Hypothalamus (tissue), 51 donors: ENCODE measurements at places on chromosomes 7 and 10.

DNA sequence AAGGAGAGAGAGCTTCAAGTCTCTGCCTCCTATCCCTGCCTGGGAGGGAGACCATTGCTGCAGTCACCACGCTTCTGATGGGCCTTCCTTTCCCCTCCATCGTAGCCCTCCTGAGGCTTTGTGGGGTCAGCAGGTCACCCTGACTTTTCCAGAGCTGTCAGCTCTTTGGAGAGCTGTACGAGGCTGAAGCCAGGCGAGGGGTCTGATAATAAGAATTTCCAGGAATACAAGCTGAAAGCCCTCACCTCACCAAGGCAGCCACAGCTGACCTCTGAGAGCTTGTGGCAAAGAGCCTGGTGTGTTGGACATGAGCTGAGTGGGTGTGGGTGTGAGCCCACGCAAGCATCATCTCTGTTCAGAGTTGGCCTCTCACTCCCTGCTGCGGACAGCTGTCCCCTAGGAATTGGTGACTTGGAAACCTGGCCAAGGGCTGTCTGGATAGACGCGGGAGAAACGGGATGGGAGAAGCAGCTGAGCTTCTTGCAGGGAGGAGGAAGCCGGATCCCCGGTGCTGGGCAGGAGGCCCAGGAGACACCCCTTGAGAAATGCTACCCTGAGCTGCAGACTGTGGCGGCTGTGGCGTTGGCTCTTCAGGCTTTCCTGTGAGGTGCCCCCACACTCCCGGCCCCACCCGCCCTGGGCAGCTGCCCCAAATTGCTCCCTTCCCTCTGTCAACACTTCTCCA lies 122.1 kb upstream of the BTBD16 start:
- no peak for DNase-seq

DNA sequence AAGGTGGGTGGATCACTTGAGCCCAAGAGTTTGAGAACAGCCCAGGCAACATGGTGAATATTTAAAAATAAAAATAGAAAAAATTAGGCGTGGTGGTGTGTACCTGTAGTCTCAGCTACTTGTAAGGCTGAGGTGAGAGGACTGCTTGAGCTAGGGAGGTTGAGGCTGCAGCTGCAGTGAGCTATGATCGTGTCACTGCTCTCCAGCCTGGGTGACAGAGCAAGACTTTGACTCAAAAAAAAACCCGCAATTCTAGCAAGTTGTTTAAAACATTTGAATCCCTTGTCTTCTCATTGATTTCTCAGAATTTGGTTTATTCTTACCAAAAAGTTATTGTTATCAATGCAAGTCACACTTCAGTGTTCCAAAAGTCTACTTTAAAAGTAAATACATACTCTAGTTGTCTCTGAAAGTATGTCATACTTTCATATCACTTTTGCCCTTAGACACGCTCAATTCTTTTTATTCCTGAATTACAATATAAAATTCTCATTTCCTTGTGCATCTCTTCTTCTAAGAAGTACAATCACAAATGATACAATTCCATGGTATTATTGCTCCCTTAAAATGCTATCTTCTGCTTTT lies 6.3 kb downstream of the EPC1 start:
- DNase-seq = no peak

- no peak for DNase-seq
Observed at GRCh38 chr7:53001221-53001620, 34.2 kb upstream of the POM121L12 start.

- no peak for DNase-seq
Observed at GRCh38 chr10:73991884-73992245, 6.1 kb upstream of the VCL start.

GRCh38 chr10:33293531-33294170 lies 40.8 kb downstream of the NRP1 start:
- DNase-seq = no peak

- DNase-seq = no peak
Observed at GRCh38 chr10:75956624-75957023, 525.2 kb downstream of the LRMDA start.

GRCh38 chr7:98418636-98419315 lies 17.9 kb upstream of the BAIAP2L1 start:
- no peak for DNase-seq

GRCh38 chr7:78780560-78780959 lies 672.9 kb downstream of the MAGI2 start:
- DNase-seq = no peak

- no peak for DNase-seq
Observed at GRCh38 chr7:29300026-29300480, 105.5 kb downstream of the CHN2 start.

- DNase-seq = no peak
Observed at GRCh38 chr7:26185844-26186180, 14.7 kb downstream of the HNRNPA2B1 start.

DNA sequence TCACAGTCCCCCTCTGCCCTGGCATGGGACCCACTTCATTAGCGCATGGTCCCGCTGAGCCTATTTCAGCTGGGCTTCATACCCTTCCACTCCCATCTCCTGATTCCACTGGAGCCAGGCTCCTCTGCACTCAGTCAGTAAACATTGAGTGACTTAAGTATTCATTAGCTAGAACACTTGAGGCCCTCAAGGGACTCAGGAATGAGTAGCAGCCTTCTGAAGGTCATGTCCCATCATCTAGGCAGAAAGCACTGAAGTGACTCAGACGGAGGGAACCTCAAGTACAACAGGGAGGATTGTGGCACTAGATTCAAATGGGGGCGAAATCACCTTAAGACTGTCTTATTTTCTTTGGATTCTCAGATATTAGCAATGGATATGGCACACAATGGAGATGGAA lies 186.6 kb upstream of the INHBA start:
- DNase-seq = no peak

- no peak for DNase-seq
Observed at GRCh38 chr7:139896288-139896687, 67.2 kb downstream of the TBXAS1 start.

- no peak for DNase-seq
Observed at GRCh38 chr10:97407211-97407951, 6.2 kb upstream of the RRP12 start.

DNA sequence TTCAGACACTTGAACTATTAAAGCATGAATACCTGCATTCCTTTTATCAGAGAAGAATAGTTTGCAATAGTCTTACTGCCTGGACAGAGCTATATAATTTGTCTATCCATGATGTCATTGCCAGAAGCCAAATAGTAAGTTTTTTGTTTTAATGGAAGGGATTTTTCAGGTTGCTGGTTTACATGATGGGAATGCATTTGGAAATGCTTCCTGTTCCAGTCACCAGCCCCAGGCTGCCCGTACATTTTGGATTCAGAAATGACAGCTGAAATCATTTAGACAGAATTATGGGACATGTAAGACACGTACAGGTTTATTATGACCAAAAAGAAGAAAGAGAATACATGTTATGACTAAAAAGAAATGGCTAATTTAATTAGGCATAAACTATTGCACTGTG lies 293.1 kb downstream of the CDK14 start:
- no peak for DNase-seq

- DNase-seq = no peak
Observed at GRCh38 chr7:127946847-127947246, 84.4 kb downstream of the LRRC4 start.

- DNase-seq = no peak
Observed at GRCh38 chr7:104938741-104939390, 75.1 kb upstream of the KMT2E start.

- no peak for DNase-seq
Observed at GRCh38 chr7:112205343-112206237, 609 bp downstream of the DOCK4 start.

DNA sequence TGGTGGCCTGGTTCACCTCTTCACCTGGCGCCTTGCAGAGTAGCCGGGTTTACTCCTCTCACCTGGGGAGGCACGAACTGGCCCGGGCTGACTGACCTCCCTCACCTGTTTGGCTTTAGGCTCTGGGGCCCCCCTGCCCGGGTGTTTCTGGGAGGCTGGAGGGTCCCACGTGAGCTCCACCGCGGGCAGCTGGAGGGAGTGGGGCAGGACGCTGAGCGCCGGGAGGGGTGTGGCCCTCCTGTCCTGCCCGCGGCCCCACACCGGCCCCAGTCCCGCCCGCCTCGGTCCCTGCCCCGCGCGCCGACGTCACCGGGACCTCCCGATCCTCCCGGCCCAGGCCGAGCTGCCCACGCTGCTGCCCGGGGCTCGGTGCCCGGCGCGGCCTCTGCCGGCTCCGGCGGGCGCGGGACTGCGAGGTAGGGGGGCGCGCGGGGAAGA lies at the start of gene AMZ1:
Gene AMZ1, plus strand, starts transcription at position 322 of the 438 bp plus-strand sequence. CDS start 12,250 bp downstream, outside the sequence.
- peak; percentile 48 for DNase-seq

- no peak for DNase-seq
Observed at GRCh38 chr7:157224627-157225026, 85.9 kb downstream of the UBE3C start.

DNA sequence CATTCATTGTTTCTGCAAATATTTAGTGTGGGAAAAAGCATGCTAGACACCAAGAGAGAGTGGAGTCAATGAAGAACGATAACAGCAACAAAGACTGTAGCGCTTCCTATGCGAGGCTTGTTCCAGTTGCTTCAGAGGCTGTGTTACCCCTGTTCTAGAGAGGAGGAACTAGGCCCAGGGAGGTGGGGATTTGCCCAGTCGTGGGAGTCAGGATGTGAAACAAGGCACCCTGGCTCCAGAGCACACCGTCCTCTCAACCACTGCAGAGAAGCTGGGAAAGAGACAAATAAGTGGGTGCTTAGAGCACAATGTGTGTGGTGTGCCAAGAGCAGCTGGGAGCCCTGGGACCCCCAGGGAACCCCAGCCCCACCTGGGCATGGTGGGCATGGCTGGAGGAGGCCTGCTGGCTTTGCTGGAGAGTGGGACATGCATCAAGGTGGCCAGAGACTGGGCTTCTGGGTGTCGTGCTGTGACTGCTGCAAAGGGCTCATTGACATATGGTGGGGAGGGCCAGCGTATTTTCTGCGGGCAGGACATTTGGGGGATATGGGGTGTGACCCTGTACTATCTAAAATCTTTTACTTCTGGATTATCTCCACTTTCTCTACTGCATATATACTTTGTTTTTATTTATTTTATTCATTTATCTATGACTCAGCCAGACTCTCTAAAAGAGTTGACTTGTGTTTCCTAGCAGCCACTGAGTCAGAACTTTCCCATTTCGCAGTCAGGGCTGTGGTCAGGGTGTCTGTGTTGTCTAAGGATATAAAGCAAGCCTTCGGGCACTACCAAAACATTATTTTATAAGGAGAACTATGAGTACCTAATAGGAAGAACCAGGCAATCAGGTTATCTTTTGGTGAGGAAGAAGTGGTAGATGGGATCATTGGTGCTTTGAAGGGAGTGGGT lies 95.4 kb downstream of the TCF7L2 start:
- DNase-seq = no peak

DNA sequence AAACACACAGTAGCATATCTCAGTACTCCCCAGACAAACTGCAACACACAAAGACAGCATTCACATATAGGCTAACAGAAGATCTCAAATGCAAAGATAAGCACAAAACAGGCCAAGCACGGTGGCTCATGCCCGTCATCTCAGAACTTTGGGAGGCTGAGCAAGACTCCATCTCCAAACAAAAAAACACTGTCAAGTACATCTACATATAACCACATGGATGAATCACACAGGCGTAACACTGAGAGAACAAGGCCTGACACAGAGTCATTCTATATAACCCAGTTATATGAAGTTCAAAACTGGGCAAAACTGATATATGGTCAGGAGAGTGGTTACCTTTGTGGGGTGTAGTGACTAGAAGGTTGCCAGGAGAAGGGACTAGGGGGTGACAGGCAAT lies 506.4 kb downstream of the KCNMA1 start:
- no peak for DNase-seq

DNA sequence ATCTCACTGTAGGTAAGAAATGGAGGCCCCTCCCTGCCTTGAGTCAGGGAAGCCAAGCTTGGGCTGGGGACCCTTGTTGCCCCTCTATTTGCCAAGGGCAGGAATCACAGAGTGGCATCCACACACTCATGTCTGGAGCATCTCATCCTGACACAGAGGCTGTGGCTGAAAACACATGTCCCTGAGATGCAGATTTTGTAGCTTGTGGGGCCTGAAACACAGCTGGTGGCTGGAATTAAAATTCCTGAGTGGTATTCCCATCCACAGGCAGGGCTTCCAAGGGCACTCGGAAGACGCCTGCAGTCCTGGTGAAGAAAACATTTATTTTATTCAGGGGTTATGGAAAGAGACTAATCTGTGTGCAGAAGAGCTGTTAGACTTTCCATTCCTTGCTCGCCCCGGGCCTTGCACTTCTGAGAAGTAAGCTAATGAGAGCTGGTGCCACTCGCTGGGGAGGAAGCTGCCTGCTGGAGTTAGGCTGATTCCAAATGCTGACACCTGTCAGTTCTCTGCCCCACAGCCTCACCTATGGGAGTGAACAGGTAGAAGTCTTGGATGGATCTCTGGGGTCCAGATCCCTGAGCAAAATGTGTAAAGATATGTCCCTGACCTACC lies 36.0 kb downstream of the C10orf120 start:
- no peak for DNase-seq

DNA sequence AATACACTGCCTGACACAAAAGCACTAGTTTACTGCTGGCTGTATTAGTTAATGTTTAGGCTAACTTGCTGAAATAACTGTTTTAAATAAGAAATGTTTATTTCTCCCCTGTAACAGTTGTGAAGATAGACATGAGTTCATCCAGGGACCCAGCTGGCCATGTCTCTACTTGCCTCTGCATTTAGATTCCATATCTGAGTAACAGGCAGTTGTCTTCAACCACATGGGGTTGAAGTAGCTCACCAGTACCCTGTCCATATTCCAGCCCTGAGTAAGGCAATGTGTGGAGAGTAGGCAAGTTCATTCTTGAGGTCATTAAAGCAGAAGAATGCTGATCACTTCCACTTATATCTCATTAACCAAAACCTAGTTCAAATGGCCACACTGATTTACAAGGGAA lies 31.1 kb upstream of the RSBN1L start:
- DNase-seq = no peak

- no peak for DNase-seq
Observed at GRCh38 chr7:147833557-147833956, 757.0 kb upstream of the C7orf33 start.

DNA sequence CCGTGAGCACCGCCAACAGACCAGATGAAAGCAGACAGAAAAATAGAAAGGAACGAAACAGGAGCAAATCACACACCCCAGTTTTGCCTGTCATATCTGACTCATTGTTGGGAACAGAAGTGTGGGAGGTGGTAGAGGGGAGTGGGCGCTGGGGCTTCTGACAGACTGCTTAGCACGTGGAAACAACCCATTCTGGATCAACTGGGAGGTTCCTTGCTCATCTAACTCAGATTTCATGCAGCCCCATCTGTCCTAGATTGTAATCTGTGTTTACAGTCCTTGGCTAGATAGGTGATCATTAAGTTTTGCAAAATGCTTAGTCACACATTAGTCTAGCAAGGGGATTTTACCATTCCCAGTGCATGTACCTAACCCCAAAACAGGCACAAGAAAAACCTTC lies 154.1 kb downstream of the NRP1 start:
- DNase-seq = no peak
